ENCODE measurements at places on chromosomes 12 and 14. TPM values are rescaled to one million over a fixed set of nuclear protein-coding genes. Genes with fewer than 3 reads are reported as not detected.

- H3K27ac ChIP-seq, result no peak overlapping the region
- H3K27me3 ChIP-seq, result peaks cover 42% of the 10 kb centered on the region
- H3K4me3 ChIP-seq, result no peak overlapping the region
- DNase-seq, result no peak
- H3K36me3 ChIP-seq, result no peaks in the 10 kb centered on the region
- peaks cover 8% of the 10 kb centered on the region for H3K4me1 ChIP-seq
These were observed 2.3 kb downstream of the MEG3 start for GRCh38 chr14:100828031-100828769.

DNA sequence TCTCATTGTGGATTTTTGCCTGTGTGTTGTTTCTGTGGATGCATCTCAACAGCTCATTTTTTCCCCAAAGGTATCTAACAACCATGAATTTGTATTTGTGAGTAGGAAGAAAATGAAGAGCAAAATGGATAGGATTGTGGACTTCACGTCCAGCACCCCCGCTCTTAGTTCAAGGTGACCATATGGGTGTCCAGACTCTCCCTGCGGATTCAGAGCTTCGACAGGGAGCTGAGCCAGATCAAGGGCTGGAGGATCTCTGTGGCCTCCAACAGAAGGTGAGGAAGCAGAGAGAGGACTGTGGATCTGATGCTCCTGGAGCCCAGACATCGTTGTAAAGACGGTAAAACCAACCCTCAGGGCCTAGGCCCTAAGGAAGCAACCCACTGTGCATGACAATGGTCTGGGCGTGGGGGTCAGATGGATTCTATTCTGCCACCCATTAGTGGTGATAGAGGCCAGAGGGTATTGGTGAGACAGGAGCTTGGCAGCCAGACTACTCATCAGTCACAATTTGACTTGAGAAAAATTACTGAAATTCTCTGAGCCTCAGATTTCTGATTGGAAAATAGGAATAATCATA lies 659.7 kb upstream of the TMEM132C start:
- DNase-seq, result no peak
- H3K27ac ChIP-seq, result no peak overlapping the region
- no peaks in the 10 kb centered on the region for H3K36me3 ChIP-seq
- no peaks in the 10 kb centered on the region for H3K27me3 ChIP-seq
- H3K4me1 ChIP-seq, result no peaks in the 10 kb centered on the region
- no peak overlapping the region for H3K4me3 ChIP-seq

GRCh38 chr12:67573566-67573965 lies 75.0 kb upstream of the DYRK2 start:
- H3K36me3 ChIP-seq, result no peaks in the 10 kb centered on the region
- no peak for DNase-seq

RFX4 gene
- not detected for total RNA-seq

DNA sequence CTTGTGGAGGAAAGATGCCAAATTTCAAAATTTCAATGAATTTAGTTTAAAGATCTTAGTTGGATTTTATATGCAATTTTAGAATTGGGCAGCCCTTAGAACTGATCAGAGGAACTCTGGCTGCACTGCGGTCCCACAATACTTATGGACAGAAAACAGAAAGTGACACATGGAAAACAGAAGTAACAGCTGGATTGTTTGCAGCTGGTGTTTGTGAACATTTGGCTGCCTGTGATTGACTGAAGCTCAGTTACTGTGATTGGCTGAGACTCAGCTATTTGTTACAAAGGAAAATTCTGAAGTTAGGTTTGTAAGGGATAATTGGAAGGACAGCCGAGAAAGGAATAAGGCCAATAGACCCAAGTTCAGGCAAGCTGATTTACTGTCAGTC lies 10.0 kb upstream of the KRT86 start:
- no peak overlapping the region for H3K4me3 ChIP-seq
- H3K27ac ChIP-seq, result no peak overlapping the region
- no peak for DNase-seq
- no peaks in the 10 kb centered on the region for H3K4me1 ChIP-seq

CD4 gene
- total RNA-seq, result 300 TPM

GRCh38 chr12:104414581-104415341 lies 42.0 kb upstream of the CHST11 start:
- no peak for DNase-seq
- no peaks in the 10 kb centered on the region for H3K36me3 ChIP-seq
- no peak overlapping the region for H3K27ac ChIP-seq
- peaks cover 13% of the 10 kb centered on the region for H3K4me1 ChIP-seq

DNA sequence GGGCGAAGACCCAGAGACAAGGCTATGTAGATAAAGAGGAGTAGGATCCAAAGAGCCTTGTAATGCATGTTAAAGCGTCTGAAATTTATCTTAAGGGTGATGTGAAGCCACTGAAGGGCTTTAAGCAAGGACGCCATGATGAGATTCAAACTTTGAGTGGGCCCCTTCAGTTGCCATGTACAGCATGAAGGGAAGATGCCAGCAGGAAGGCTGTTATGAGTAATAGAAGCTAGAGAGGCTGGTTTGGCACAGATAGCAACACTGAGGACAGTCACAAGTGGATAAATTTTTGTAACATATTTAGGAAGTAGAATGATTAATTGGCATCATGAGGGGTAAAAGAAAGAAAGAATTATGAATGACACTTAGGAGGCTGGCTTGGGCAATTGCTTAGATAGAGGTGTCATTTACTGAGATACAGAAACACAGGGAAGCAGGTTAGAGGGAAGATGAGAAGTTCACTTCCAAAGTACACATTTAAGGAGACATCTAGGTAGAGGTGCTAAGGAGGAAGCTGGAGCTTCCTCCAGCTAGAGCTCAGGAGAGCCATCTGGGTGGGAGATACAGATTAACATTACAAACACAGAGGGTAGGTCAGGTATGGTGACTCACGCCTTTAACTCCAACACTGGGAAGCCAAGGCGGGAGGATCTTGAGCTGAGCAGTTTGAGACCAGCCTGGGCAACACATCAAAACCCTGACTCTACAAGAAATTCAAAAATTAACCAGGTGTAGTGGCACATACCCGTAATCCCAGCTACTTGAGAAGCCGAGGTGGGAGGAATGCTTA lies 13.7 kb downstream of the ATG2B start:
- H3K4me1 ChIP-seq, result peaks cover 16% of the 10 kb centered on the region
- peaks cover 2% of the 10 kb centered on the region for H3K36me3 ChIP-seq
- peak overlapping the region; percentile 6 for H3K27ac ChIP-seq
- no peak for DNase-seq
- H3K27me3 ChIP-seq, result no peaks in the 10 kb centered on the region

DHRS7 gene
- 70.3 TPM for total RNA-seq

DNA sequence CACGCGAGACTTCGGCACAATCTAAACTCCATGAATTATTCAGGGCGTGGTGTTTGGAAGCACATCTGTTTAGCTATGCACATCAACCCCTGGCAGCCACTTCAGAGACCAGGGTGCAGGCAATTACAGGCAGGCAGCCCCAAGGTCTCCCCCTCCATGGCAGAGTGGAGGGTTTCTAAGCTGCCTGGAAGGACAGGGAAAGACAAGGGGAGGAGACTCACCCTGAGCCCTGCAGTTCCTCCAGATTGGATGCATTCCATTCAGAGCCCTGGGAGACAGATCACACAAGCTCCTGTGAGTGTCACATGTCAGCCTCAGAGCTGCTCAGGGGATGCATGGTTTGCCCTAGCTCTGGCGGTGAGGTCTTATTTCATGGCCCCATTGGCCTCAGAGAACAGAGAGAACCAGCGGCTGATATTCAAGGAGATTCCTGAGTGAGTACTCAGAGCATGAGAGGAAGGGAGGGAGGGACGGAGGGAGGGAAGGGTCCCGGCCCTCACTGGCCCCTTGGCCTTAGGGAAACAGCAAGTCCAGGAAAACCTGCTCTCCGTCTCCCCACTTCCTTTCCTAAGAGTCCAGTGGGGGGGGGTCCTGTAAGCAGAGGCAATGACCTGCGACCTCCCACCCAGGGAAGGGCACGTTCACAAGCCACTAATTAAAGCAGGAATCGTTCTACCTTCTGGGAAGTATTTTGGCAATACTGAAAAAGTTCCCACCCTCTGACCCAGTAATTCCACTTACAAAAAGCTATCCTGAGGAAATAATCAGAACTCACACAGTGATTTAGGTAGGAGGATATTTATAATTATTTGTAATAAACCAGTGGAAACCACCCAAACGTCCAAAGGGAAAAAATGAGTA lies 55.1 kb downstream of the SSH1 start:
- H3K36me3 ChIP-seq, result peaks cover 49% of the 10 kb centered on the region
- no peak for DNase-seq
- H3K27me3 ChIP-seq, result no peaks in the 10 kb centered on the region

TPPP2 gene
- total RNA-seq, result not detected

GRCh38 chr12:54579258-54579657 lies 9.2 kb downstream of the PPP1R1A start:
- no peak overlapping the region for H3K27ac ChIP-seq
- DNase-seq, result no peak
- H3K4me3 ChIP-seq, result no peak overlapping the region
- peaks cover 8% of the 10 kb centered on the region for H3K36me3 ChIP-seq
- no peaks in the 10 kb centered on the region for H3K27me3 ChIP-seq
- H3K4me1 ChIP-seq, result peaks cover 2% of the 10 kb centered on the region

DNA sequence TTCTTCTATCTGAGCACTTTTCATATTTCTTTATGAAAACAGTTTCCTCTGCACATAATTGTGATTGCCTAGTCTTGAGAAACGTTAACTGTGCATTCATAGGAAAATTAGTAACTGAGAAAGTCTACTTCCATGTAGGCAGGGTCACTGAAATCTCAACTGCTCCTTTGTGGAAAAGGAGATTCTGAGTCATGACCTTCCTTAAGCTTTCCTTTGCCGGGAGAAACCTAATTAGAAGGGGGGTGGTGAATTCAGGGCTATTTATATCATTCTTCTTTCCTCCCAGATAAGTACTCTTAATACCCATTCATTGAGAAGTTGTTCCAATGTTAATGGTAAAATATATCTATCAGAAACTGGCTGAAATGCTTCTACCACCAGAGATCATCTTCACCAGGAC lies 751.0 kb upstream of the TMEM132C start:
- H3K36me3 ChIP-seq, result no peaks in the 10 kb centered on the region
- no peak overlapping the region for H3K27ac ChIP-seq
- H3K27me3 ChIP-seq, result no peaks in the 10 kb centered on the region
